AG10803 (cell line): ENCODE measurements at places on chromosomes 2 and 18.

DNA sequence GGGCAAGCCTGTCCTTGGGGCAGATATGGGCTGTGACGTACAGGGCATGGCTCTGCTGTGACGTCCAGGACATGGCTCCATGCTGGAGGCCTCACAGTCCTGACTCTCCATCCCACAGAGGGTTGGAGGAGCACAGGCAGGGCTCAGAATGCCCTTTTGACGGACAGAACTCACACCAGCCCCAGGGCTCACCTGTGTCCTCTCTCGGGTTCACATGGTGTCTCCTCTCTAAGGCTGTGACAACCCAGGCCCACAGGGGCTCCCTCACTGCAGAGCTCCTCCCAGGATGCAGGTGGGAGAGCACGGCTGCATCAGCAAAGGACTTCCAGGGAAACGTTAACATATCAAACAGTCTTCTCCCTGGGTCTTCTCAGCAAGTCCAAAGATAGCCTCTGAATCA lies 133.8 kb downstream of the EIPR1 start:
- no peak for DNase-seq

- DNase-seq: no peak
These were observed 26.0 kb downstream of the TRABD2A start for GRCh38 chr2:84854850-84855249.

GRCh38 chr2:180494286-180494685 lies 486.1 kb upstream of the UBE2E3 start:
- DNase-seq: no peak

DNA sequence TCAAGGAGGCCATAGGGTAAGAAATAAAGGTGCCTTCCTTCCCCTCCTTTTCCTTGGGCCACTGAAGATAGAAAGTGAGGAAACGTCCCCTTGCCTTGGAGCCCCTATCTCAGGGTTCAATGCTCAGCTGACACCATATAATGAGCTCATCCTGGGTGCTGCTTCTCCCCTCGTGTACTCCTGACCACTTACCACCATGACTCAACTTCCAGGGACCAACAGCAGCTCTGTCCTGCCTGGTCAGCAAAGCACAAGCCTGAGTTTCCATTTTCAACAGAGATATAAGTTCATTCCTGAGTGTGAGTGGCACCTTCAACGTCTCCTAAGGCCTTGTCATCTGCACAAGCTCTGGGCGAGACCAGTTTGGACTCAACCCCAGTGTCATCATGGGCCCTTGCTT lies 151.2 kb downstream of the CAPN13 start:
- DNase-seq: peak; percentile 32
